ENCODE measurements at places on chromosomes 16 and 17.

GRCh38 chr17:21278450-21279197, 5.9 kb upstream of the MAP2K3 start:
- DNase-seq = no peak

- DNase-seq = no peak
Measured at GRCh38 chr16:74825016-74825415, 50.4 kb upstream of the FA2H start.

DNA sequence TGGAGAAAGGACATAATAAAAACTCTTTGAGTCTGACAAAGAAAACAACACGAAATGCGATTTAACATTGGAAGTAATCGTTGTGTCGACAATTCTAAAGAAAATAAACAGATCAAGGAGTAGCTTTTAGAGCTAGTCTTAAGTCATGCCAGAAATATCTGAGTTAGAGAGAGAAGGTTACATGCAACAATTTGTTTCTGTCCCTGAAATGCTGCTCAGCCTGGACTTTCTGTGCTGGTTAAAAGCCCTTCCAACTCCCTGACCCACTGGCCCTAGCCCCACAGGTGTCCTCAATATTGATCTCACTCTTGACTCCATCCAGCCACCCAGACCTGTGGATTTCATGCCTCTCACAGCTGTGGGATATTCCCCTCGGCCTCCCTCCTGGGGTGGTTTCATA, 33.2 kb upstream of the TEX2 start:
- DNase-seq = no peak

- peak; percentile 10 for DNase-seq
Measured at GRCh38 chr17:63405741-63406261, 40.3 kb downstream of the CYB561 start.

- no peak for DNase-seq
Measured at GRCh38 chr16:23996258-23996955, 160.6 kb downstream of the PRKCB start.

DNA sequence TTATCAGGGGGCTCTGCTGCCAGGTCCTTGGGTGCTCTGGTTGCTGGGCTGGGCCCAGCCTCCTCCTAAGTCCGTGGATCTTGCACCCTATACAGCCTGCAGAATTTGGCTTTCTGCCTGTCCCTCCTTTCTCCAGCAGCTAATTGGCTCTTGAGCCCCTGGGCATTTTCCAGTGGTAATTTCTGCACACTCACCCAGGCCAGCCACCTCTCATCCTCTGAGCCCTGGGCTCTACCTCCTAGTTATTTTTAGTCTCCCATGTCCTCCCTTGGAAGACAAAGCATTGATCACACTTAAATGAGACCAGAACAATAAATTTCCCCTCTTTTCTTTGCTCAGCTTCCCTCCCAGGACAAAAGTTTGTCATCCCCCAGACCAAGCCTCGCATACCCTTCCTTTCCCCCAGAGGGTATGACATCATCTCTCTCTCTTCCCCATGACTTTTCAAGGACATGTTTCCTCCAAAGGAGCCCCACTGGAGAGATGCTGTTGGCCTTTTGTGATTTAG, 38.1 kb downstream of the C17orf75 start:
- no peak for DNase-seq
